T-helper 17 cell (primary cell): ENCODE measurements at places on chromosomes 6 and 20. TPM values are rescaled to one million over a fixed set of nuclear protein-coding genes. Genes with fewer than 3 reads are reported as not detected.

- DNase-seq = no peak
Measured at GRCh38 chr6:24959319-24959718, 23.6 kb upstream of the RIPOR2 start.

DNA sequence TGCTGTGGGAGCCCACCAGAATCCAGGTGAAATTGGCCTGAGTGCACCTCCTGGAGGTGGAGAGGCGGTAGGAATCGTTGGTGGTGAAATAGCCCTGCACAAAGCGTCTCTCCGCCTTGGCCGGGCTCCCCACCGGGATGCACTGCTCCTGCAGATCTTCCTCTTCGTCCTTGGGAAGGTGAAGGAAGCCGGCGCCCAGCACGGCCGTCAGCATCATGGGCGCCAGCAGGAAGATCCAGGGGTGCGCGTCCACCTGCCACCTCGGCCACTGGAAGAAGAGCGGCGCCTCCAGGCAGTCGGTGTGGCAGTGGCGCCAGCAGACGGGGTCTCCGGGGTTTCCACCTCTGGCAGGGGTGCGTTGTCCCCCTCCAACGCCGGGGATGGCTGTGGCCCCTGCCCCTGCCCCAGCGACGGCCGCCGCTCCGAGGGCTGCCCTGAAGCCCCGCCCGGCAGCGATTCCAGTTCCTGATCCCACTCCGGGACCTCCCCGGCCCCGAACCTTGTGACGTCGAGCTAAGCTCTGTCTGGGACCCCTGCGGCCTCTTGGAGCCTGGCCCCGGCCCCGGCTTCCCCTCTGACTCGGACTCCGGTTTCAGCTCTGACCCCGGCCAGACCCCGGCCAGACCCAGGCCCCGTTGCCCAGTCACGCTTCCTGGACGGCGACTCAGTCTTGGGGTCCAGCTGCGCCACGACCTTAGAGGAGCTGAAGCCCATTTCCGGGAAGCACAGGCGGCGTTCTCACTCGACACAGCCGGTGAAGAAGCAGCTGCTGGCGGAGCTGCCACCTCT is 91.9 kb downstream of the CD164 start:
- no peak for DNase-seq

The PRICKLE4 gene
- not detected for total RNA-seq

The ECT2L gene
- not detected for total RNA-seq

- DNase-seq = no peak
Measured at GRCh38 chr6:162942866-162943265, 215.1 kb downstream of the PACRG start.

The SLC22A2 gene
- total RNA-seq = not detected

GRCh38 chr20:1829531-1829930 is 65.7 kb upstream of the SIRPA start:
- DNase-seq = no peak
